CD4-positive, alpha-beta memory T cell (primary cell): ENCODE measurements at places on chromosomes 11 and 22. TPM values are rescaled to one million over a fixed set of nuclear protein-coding genes. Genes with fewer than 3 reads are reported as not detected.

DNA sequence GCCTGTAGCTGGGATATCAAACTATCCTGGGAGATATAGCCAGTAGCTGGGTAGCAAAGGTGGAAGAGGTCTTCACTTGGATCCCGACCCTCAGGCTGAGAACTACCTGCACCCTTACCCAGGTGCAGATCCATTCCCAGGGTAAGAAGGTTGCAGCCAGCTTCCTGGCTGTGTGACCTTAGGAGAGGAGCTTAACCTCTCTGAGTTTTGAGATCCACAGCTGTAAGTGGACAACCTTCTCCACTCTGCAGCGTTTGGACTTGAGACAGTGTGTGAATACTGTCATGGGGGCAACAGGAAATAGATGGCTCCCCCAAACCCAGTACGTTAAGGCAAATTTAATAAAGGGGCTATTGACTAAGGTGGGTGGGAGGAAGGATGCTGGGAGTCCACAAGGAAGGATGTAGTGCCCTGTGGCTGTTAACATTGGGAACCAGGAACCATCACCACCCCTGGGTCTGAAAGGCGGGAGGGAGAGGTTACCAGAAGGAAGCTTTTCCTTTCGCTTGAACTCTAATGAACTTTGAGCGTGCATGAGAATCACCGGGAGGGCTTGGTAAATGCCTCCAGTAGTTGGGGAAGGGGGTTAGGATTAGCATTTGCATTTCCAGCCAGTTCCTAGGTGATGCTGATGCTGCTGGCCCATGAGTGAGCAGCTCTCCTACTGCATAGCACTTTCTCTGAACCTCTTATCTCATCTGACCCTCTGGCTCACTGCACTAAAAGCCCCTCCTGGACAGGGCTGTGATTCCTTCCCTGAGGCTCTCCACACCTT lies 24.4 kb downstream of the SGSM1 start:
- H3K27me3 ChIP-seq, result no peaks in the 10 kb centered on the region
- H3K27ac ChIP-seq, result no peak overlapping the region
- DNase-seq, result no peak
- no peaks in the 10 kb centered on the region for H3K36me3 ChIP-seq

DNA sequence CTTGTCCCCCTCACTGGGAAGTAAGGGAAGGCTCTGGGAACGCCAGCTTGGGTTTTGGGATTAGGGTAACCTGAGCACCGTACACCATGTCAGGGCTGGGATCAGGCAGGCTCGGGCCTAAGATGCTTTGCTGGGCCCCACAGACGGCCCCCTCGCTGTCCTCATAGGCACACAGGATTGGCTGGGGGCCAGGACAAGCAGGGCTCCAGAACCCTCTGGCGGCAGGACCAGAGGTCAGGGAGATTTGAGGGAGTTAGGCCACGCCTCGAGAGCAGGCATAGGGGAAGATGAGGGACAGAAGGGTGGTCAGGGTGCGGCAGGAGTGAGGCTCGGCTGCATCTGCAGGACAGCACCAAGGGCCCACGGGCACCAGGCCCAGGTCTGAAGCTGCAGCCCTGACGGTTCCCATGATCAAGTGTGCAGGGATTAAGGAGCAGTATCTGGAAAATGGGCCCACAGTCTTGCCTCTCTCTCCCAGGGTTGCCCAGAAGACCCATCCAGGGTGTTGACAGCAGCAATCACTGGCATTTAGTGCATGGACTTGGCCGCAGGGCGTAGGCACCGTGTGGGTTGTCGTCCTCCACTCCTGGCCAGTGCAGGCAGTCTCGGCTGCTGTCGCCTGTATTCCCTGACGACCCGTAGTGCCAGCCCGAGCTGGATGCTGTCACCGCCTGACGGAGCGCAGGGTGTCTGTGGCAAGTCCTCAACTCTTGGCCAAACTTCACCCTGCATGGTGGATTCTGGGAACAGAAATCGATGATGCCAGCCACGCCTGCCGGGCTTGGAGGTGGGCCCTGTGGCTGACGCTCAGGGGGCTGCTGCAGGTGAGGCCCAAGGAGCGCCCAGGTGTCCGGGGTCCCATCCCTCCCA lies 15.7 kb upstream of the GNB1L start:
- H3K27ac ChIP-seq, result no peak overlapping the region
- H3K4me3 ChIP-seq, result no peak overlapping the region
- no peaks in the 10 kb centered on the region for H3K27me3 ChIP-seq
- DNase-seq, result no peak

- no peak overlapping the region for H3K4me3 ChIP-seq
- H3K27me3 ChIP-seq, result no peaks in the 10 kb centered on the region
- no peak overlapping the region for H3K27ac ChIP-seq
- no peaks in the 10 kb centered on the region for H3K4me1 ChIP-seq
These were observed 54.1 kb upstream of the SLC25A1 start for GRCh38 chr22:19232623-19233022.

DNA sequence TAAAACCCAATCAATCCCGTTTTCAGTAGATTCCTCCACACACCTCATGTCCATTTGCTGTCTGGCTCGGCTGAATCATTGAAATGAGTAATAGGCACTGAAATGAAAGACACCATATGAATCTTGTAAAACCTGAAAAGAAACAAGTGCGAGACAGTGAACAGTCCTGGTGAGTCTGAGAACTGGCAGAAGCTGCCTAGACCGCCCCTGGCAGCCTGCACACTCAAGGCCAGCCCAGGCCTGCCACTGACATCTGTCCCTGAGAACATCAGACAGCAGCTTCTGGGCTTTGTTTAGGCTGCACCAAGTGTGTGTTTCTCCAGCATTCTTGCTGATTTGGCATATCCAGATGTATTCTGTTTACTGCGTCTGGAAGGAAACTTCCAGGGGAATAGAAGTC lies 44.8 kb downstream of the ENDOD1 start:
- no peaks in the 10 kb centered on the region for H3K27me3 ChIP-seq
- no peak for DNase-seq
- peaks cover 3% of the 10 kb centered on the region for H3K36me3 ChIP-seq

GRCh38 chr22:21447694-21448402 lies 19.3 kb upstream of the TMEM191C start:
- DNase-seq, result no peak
- H3K4me1 ChIP-seq, result no peaks in the 10 kb centered on the region
- H3K4me3 ChIP-seq, result no peak overlapping the region
- no peak overlapping the region for H3K27ac ChIP-seq

DNA sequence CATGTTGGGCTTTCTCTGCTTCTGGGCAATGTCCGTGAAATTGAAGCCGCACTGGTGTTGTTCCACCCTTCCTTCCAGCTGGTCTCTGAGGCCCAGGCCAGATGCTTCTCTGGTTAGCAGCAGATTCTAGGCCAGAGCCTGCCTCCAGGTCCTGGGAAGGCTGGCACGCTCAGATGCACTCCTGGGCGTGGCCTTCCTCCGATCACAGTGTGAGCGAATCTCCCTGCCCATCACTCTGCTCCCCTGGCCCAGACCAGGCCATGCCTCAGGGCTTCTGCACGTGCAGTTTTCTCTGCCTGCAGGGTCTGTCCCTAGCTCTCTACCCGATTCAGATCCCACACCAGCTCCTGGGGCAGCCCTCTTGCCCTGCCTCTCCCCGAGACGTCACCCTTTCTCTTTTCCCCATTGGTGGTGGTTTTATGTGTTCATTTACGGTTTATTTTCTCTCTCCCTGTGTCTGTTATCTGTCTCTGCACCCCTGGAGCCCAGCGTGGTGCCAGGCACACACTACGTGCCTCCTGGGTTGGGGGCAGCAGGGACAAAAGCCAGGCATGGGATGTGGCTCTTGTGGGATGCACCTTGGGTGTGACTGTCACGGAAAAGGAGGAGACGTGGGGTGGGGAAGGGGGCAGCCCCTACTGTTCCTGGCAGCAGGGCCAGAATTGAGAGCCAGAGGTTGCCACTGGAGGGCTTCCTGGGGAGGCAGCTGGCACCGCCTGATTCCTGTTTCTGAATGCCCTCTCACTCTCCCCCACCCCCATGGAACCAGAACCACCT lies 66.0 kb downstream of the KCNQ1 start:
- H3K4me1 ChIP-seq, result no peaks in the 10 kb centered on the region
- no peak for DNase-seq
- H3K4me3 ChIP-seq, result no peak overlapping the region
- no peak overlapping the region for H3K27ac ChIP-seq
- H3K36me3 ChIP-seq, result no peaks in the 10 kb centered on the region
- no peaks in the 10 kb centered on the region for H3K27me3 ChIP-seq

GRCh38 chr22:37357446-37358075 lies 69.7 kb downstream of the ELFN2 start:
- H3K4me1 ChIP-seq, result no peaks in the 10 kb centered on the region
- no peaks in the 10 kb centered on the region for H3K36me3 ChIP-seq
- H3K4me3 ChIP-seq, result no peak overlapping the region
- H3K27me3 ChIP-seq, result no peaks in the 10 kb centered on the region
- H3K27ac ChIP-seq, result no peak overlapping the region

GRCh38 chr11:1082728-1083620 lies 8.3 kb downstream of the MUC2 start:
- no peak overlapping the region for H3K4me3 ChIP-seq

DNA sequence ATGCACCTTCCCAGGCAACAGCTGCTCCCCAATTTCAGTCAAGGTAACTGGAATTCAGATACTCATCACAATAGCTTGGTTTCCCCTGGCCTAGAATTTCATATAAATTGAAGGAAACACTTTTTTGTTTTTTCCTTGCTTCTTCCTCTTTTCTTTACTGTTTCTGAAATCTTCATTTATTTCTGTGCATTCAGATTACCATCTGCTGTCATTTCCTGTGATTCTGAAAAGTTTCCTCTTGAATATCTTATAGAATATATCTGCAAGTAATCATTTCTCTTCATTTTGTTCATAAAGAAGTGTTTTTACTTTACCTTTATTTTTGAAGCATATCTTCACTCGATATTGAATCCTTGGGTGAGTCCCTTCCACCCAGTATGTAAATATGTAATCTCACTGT lies 85.3 kb downstream of the GAB4 start:
- no peaks in the 10 kb centered on the region for H3K27me3 ChIP-seq
- DNase-seq, result no peak
- no peaks in the 10 kb centered on the region for H3K4me1 ChIP-seq

GRCh38 chr22:24768537-24769374 lies 5.8 kb downstream of the PIWIL3 start:
- no peak overlapping the region for H3K4me3 ChIP-seq
- no peaks in the 10 kb centered on the region for H3K36me3 ChIP-seq
- DNase-seq, result no peak
- peaks cover 4% of the 10 kb centered on the region for H3K27me3 ChIP-seq
- no peak overlapping the region for H3K27ac ChIP-seq

DNA sequence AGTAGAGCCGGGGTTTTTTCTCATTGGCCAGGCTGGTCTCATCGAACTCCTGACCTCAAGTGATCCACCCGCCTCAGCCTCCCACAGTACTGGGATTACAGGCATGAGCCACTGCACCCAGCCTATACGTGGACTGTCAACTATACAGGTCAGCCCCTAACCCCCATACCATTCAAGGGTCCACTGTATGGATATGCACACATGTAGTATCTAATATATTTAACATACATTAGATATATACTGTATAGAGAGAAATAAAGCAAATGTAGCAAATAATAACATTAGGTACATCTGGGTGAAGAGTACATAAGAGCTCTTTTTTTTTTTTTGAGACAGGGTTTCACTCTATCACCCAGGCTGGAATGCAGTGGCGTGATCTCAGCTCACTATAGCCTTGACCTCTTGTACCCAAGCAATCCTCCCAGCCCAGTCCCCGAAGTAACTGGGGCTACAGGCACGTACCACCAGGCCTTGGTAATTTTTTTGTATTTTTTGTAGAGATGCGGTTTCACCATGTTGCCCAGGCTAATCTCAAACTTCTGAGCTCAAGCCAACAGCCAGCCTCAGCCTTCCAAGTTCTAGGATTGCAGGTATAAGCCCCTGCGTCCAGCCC lies 1.5 kb upstream of the ATP5MGL start:
- DNase-seq, result no peak
- H3K4me1 ChIP-seq, result peaks cover 29% of the 10 kb centered on the region
- H3K4me3 ChIP-seq, result no peak overlapping the region
- H3K27ac ChIP-seq, result no peak overlapping the region

- H3K27me3 ChIP-seq, result no peaks in the 10 kb centered on the region
- H3K27ac ChIP-seq, result no peak overlapping the region
- no peak overlapping the region for H3K4me3 ChIP-seq
- H3K4me1 ChIP-seq, result peaks cover 42% of the 10 kb centered on the region
These were observed 4.4 kb downstream of the APOL2 start for GRCh38 chr22:36234919-36235318.

DNA sequence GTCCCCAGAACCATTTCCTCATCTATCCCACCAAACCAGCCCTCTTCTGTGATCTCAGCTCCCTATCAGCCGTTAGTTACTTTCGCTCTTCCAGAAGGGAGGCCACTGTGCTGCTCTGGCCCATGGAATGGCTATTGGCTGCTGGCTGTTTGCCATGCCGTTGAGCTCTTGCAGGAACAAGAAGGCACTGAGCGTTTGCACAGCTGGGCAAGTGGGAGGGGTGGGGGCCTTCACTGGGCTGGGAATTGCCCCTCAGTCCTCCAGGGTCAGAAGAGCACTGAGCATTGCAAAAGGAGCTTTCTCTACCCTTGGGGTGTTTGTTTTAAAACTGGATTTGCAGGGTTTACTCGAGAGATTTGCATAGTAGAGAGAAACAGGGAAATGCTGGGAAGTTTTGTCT lies 129.0 kb upstream of the PARVA start:
- H3K4me3 ChIP-seq, result no peak overlapping the region
- no peak overlapping the region for H3K27ac ChIP-seq
- no peaks in the 10 kb centered on the region for H3K4me1 ChIP-seq
- H3K36me3 ChIP-seq, result peaks cover 11% of the 10 kb centered on the region
- no peak for DNase-seq
- no peaks in the 10 kb centered on the region for H3K27me3 ChIP-seq

DNA sequence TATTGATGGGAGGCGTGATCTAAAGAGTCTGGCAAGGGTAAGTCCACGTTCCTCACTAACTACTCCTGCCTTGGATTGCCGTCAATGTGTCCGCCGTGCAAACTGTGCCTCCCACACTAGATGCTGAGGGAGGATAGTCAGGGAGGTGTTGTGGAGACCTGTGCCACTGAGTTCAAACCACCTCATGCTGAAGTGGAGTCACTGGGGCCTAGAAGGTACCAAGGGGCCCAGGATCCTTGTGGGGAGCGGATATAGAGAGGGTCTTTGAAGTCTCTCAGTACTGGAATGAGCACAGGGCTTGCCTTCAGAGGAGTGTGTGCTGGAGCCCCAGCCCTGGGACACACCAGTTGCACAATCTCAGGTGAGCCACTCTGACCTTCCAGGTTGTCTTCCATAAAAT lies 27.1 kb upstream of the TMPRSS4 start:
- H3K27ac ChIP-seq, result peak overlapping the region; percentile 57
- no peaks in the 10 kb centered on the region for H3K27me3 ChIP-seq
- no peak for DNase-seq
- peaks cover 88% of the 10 kb centered on the region for H3K4me1 ChIP-seq
- H3K36me3 ChIP-seq, result no peaks in the 10 kb centered on the region

MMP10 gene
- not detected for total RNA-seq

SEC14L6 gene
- not detected for total RNA-seq

EXPH5 gene
- 4.0 TPM for total RNA-seq

TRIM29 gene
- total RNA-seq, result not detected

FERMT3 gene
- total RNA-seq, result 149 TPM

ENTHD1 gene
- 0.47 TPM for total RNA-seq

LMO2 gene
- 0.47 TPM for total RNA-seq

SSRP1 gene
- total RNA-seq, result 74.3 TPM
